ENCODE measurements at places on chromosomes 12 and 14. TPM values are rescaled to one million over a fixed set of nuclear protein-coding genes. Genes with fewer than 3 reads are reported as not detected.

DNA sequence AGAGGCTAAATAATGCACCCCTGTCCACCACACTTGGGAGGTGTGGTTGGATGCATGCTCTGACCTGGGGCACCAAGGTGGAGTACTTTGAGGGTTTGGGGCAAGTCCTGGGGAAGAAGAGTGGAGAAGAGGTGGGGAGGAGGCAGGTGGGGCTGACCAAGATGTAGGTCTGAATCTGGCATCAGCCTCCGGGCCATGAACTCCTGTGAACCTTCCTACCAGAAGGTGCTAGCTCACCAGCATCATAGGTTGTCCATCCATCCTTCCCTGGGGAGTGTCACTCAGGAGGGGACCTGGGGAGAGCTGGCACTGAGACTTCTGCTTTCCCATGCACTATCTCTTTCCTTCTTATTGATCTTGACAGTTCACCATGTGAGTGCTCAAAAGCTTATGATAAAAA, 13.6 kb upstream of the EMP1 start:
- no peak for DNase-seq

- no peak for DNase-seq
Measured at GRCh38 chr14:54782751-54783659, 119.6 kb downstream of the GCH1 start.

- DNase-seq, result no peak
Measured at GRCh38 chr14:64753374-64753773, 49.1 kb downstream of the PLEKHG3 start.

DNA sequence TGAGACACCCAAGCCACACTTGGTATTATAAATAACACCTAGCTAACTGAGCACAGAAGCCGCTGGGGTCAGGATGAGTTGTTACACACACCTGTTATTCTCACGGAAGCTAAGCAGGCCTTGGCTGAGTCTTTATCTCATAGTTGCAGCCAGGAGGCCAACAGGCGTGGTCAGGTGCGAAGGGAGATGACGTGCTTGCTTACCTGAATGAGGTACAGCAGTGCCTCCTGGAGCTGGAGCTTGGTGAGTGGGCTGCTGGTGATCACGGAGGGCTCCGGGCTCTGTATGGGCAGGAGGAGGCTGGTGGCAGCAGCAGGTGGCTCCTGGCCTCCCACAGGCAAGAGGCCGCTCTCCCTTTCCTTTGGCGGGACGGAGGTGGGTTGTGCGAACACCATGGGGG, 30.4 kb upstream of the CACNA2D4 start:
- no peak for DNase-seq

GRCh38 chr14:22475381-22475780, 113.6 kb downstream of the DAD1 start:
- no peak for DNase-seq

Gene HOXC9
- not detected for total RNA-seq

DNA sequence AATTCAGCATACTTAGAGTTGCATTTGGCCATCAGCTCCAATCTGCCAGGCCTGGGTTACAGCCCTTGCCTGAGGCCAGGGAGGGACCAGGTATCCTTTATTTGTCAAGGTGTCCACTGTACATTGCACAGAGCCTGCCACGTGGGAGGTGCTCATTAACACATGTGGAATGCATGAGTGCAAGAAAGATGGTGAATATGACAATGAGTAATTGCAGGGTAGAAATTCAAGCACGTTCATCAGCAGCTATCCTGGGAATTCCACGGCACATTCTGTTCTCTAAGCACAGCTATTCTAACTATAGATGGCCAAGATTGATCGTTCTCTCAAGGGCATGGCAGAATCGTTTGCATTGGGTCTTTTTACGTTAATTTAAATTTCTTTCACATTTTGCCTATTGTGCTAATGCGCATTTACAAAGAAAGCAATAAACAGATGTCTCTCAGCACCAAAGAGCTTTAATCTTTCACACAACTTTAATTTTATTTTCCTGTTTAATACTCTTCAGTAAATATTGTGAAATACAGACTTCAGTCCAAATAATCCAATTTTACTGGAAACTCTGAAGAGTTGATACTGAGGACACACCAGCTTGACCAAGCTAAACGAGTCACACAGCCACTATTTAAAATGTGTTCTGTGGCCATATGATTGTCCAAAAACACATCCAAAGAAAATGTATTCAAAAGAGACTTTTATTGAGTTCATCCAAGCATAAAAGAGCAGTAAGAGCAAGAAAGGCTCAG, 1025.7 kb upstream of the TMEM132C start:
- DNase-seq, result no peak

- DNase-seq, result no peak
Measured at GRCh38 chr14:89566180-89566579, 149.1 kb upstream of the FOXN3 start.

DNA sequence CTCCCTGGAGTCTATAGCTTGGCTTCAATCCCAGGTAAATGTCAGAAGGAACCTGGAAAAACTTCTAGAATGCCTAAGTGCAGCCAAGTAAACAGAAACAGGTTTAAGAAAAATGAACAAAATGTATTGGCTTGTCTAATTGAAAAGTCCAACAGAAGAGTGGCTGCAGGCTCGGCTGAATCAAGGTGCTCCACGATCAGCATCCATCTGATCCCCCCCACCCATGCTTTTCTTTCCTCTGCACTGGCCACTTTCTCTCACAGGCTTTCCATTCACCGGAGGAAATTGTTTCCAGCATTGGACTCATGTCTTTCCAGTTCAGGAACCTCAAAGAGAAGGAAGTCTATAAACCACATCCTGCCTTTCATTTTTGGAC, 42.0 kb upstream of the C14orf180 start:
- DNase-seq, result no peak

Gene PTCSC3
- not detected for total RNA-seq

DNA sequence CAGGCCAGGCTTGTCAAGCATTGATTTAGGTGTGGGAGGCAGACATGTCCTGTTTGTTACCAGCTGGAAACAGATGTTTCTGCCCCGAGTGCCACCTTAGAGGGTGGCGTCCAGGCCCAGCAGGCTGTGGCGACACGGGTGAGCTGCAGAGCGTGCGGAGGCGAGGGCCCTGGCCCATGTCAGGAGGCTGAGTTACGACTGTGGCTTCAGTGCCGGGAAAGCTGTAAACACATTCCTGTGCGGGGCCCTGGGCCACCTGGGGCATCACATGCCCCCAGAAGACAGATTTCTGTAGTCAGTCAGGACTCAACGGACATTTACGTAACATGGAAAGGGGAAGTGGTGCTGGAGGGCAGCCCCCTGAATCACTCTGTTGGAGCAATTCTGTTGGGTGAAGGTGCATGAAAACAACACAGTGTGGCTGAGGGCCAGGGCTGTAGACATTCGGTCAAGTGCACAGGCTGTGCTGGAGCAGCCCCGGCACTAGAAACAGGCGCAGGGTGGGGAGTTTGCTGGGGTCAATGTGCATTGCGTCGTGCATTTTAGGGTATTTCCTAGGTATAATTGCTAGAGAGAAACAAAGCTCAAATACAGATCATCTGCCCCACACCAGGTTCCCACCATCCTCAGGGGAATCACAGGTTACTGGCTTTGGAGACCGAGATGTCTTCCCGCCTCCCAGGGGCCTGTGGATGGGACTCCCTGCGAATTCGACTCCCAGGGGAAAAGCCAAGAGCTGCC, 291.8 kb downstream of the TMEM121 start:
- DNase-seq, result no peak

DNA sequence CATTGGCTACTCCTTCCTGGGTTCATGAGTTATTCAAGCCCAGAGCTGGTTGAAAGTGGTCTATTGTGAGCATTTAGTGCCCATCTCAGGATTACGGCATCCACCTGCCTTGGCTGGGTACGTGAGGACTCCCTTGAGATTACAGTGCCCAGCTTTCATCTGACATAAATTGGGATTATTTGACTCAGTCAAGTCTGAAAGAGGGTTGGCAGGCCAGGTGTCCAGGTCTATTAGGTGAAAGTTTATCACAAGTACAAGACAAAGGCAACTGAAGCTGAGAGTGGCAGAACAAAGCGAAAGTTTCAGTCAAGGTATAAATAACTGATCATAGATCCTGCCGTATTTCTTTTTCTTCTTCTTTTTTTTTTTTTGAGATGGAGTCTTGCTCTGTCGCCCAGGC, 84.6 kb upstream of the ATF7IP start:
- no peak for DNase-seq

GRCh38 chr14:67393689-67394088, 18.3 kb downstream of the PLEK2 start:
- DNase-seq, result no peak

DNA sequence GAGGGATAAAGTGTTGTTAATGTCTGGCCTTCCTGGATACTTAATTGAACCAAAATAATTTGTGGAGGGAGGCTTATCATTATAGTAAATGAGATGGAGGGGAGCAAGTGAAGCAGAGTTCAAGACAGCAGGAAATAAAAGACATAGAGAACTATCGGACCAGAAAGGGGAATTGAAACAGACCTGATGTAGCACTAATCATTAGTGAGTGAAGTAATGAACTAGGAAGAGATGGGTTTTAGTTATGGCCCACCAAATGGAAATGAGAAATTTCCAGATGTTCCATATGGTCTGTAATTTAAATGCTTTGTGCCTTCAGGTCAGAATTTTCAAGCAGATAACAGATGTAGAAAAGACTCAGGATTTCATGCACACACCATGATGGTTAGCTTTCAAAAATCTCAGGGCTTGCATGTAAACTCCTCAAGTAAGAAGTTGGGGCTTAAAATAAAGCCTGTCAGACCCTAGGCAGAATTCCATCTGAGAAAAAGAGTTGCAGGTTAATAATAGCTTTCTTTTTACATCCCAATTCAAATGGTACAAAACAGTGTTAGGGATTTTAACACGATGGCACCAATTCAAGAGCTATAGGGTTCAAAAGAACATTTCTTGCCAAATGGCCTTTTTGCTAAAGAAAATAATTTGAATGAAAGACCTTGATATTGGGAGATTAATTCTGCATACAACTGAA, 355.8 kb downstream of the FSCB start:
- no peak for DNase-seq

GRCh38 chr12:114655934-114656749, 27.8 kb downstream of the TBX3 start:
- DNase-seq, result no peak

Gene KLRC2
- total RNA-seq, result 7.9 TPM

DNA sequence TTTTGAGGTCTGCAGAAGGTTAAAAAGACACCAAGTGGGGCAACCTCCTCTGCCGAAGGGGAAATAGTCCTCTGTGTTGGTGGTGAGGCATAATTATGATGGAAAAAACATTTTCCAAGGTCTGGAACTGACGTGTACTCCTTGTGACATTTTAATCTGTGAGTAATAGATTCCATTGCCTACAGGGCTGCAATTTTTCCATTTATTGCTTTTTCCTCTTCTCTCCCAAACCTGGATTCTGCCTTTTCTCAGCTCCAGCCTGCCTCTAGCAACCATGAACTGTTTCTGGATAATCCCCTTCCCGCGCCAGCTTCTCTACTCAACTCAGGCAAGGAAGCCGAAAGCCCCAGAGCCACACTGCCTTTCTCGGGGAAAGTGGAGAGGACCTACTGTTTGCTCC, 230.1 kb upstream of the PLXNC1 start:
- no peak for DNase-seq

- DNase-seq, result no peak
Measured at GRCh38 chr12:3191450-3191849, 114.3 kb downstream of the TSPAN9 start.

Gene SMIM41
- total RNA-seq, result not detected

DNA sequence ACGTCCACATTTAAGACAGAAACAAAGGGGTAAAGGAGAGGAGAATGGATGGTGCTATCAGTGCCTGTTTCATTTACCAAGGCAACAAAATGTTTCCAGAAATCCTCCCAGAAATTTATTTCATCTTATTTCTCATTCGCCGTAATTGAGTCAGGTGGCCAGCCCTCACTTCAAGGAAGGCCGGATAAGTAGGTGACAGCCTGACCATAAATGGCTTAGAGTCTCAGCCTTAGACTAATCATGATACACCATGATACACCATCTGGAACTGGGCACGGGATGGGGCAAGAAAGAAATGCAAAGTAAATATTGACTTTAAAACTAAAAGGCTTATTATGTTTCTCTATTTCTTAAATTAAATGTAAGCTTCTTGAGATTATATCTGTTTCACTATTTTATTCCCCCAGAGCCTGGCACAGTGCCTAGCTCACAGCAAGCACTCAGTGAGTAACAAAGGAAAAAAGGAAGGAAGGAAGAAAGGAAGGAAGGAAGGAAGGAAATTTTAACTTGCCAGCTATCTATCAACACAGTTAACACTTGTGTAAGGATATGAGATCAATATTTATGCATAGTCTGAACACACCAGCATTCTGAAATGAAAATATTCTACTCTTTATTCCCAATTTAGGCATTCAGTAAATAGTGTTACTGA, 106.1 kb upstream of the FSCB start:
- DNase-seq, result no peak

DNA sequence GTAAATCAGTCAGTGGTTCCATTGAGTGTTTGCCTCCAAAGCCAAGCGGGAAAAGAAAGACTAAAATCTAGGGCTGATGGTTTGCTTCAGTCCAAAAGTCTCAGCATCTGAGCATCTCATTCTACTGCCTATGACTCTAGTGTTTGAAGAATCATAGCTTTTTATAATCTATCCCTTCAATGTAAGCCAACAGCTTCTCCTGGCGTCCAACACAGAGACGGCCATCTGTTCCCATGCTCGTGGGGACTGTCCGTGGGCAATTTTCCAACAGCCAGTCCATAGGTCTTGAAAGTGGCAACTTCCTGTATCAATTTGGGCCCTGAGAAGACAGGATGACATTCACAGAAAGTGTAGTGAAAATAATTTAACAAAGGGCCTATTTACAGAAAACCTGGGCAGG, 544.4 kb upstream of the TMEM132C start:
- DNase-seq, result no peak

Gene MYO1H
- not detected for total RNA-seq

Gene IGF1
- total RNA-seq, result 1.6 TPM

- no peak for DNase-seq
Measured at GRCh38 chr14:61607570-61608244, 87.6 kb upstream of the HIF1A start.

Gene ZCRB1
- total RNA-seq, result 53.8 TPM

Gene CFAP54
- 0.94 TPM for total RNA-seq

DNA sequence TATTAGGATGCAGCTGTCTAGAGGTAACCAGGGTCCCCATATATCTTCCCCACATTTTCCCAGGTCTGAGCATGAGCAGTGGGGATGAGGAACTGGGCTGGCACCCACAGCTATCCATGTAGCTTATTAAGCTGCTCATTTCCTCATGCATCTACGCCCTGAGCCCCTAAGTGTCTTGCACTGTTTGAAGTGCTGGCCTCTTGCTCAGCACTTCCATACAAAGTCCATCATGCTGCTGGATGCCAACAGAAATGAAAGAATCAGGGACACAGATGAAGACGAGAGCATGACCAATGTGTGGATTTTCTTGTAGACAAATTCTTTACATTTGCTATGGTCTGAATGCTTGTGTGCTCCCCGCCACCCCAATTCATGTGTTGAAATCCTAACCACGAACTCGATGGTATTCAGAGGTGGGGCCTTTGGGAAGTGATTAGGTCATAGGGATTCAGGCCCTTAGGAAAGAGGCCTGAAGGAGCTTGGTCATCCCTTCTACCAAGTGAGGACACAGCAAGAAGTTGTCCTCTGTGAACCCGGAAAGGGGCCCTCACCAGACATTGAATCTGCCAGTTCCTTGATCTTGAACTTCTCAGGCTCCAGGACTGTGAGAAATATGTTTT, 54.5 kb downstream of the C12orf75 start:
- no peak for DNase-seq

- no peak for DNase-seq
Measured at GRCh38 chr12:127761880-127762279, 505.1 kb upstream of the TMEM132C start.

Gene YARS2
- 21.2 TPM for total RNA-seq

Gene MYBPC1
- total RNA-seq, result not detected

Gene AREL1
- 47.0 TPM for total RNA-seq

Gene CORO1C
- 47.4 TPM for total RNA-seq

GRCh38 chr12:82187595-82187994, 170.6 kb downstream of the CCDC59 start:
- no peak for DNase-seq

Data from activated naive CD8-positive, alpha-beta T cell treated with anti-CD3 and anti-CD28 coated beads, Interleukin-2, amount 10 ng/mL, durations not matched to agents 7 days and 5 days (primary cell).